ENCODE measurements at places on chromosomes 7 and 10.
A peak's percentile ranks its signal among the peaks of the same experiment; 100 is the strongest.

DNA sequence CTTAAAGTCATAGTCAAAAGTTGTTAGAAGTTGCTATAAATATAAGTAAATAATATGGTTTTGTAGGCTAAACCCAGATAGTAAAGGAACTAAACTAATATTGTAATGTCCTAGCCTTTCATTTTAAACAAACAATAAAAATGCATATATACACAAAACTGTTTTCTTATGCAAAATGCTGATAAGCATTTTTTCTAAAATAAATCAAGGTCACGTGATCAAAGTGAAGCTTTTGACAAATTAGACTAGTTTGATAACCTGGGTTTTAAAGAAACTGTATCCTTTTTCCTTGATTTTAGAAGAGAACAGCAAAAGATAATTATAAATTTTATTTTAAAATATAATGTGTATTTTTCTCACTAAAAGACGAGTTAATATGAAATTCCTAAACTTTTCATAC, 313.3 kb downstream of the PCDH15 start:
- no peak for DNase-seq

DNA sequence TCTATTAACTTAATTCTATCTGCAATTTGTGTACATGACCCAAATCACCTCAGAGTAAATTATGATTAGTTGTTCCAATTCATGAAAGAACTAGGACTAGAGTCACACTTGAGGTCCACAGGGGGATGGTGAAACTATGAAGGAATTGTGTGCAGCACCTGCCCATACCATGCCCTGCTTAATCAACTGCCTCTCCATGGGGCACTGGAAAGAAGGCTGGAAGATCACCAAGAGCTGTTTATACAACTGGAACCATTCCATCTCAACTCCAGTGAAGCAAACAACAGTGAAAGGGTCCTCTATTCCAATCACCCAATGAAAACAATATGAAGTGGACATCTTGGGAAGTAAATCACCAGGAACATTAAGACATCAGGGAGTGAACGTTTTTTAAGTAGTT, 98.7 kb upstream of the SEMA3D start:
- no peak for DNase-seq

DNA sequence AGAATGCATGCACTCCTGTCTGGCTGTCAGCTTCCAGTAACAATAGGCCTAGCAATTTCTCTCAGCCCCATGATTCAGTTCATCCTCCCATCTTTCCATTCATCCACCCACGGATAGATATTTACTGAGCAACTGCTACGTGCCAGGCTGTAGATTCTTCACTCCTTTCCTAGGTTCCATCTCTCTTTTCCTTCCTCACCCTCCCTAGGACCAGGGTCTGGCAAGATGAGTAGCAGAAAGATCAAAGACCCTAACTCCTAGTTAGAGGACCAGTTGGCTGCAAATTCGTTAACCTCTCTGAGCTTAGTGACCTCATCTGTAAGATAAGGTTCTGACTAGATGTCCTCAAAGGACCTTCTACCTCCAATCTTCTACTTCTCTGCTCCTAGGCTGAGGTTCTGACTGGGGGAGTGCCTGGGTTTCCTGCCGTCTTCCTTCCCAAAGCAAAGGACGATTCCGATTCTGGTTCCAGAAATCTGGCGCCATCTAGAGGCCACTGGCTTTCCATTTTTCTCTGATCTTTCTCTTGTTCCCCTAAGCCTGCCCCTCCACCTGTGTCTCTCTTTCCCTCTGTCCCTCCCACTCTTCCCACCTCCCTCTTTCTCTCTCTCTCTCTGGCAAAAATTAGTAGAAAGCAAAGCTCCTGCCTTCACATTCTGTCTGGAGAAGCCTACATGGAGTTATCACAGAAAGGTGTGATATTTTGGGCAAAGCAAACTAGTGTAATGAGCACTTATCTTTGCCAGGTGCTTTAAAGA, 26.2 kb downstream of the TBATA start:
- DNase-seq, result peak; percentile 8

- peak; percentile 19 for DNase-seq
Observed at GRCh38 chr7:149310113-149310836, 48.3 kb downstream of the ZNF783 start.

DNA sequence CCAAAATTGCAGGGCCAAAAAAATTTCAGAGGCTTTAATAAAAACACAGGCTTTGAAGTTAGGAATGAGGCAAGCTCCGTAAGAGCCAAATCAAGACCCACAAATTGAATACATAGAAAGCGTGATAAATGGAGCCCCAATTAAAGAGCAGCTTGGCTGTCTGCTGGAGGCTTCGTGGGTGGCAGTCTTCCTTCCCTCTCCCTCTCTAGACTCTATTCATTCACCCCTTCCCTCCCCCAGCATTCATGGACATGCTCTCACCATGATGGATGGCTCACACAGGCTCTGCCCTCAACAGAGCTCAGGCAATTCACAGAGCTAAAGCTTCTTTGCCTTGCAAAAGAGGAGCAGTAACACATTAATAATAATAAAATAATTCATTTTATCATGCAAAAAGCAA, 214.1 kb downstream of the HERPUD2 start:
- no peak for DNase-seq

- DNase-seq, result no peak
Observed at GRCh38 chr7:124930173-124930623, 573 bp upstream of the POT1 start.

DNA sequence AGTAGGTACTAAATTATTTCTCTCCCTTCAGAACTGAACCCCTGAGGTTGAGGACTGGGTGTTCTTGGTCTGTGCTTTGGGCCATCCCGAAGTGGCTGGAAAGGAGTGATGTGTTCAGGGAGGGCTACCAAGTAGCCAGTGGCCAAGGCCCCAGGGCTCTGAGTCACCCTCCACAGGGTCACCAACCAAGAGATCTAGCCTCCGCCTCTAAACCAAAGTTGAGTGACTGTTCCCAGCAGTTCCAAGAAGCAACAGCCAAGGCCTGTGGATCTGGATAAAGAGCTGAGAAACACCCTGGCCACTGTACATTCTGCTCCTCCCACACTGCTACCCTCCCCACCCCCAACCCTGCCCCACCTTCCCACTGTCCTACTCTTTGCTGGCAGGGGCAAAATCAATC, 35.5 kb upstream of the KCNMA1 start:
- DNase-seq, result no peak

DNA sequence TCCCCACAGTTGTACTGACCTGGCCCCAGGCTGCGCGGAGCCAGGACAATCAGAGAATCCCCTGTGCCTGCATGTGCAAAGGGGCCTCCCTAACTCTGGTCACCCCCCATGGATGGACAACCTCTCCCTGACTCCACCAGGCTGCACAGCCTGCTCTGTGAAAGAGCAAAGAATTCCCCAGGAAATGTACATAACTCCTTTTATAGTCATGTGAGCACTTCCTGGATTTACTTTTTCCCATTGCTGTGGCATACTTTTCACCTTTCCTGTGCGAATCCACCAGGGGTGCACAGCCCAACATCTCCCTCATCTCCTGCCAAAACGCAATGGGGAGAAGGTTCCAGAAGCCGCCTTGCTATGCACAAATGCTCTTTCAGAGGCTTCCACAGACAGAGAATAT, 27.9 kb downstream of the FGFR2 start:
- no peak for DNase-seq

GRCh38 chr7:2502647-2502966, 17.0 kb upstream of the LFNG start:
- DNase-seq, result no peak

DNA sequence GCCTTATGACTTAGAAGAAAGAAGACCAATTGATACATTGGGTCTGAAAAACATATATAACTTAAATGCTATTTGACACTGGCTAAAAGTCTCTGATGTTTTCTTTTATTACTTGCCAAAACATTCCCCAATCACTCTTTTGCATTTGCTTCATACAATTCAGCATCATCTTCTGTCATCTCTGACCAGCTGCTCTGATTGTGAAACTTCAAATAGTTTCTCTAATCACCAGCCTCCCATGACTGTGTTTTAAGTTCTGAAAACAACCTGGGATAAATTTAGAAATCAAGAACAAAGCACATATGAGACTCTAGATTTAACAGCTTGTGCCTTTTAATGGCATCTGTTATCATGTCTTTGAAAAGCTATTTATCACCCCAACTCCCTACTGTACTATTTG, 208.4 kb upstream of the KCND2 start:
- peak; percentile 13 for DNase-seq

Data from GM12864 (cell line).